ENCODE measurements at places on chromosomes 3 and 15.

- no peak for DNase-seq
Measured at GRCh38 chr3:180828723-180829408, 83.6 kb upstream of the FXR1 start.

DNA sequence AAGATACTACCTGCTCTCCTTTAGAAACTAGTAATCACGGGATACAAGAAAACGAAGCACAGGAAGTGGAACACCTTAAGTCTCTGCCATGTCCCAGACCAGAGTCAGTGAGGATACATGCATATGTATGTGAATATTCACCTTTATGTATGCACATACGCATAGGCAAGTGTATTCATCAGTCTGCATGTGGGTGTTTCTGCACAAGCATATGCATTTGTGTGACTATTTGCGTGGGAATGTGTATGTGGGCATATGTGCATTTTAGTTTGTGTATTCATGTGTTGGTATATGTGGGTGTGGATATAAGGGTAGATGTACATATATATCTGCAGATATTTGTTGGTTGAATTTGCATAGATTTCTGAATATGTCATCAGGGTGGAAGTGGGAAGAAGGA, 889.7 kb downstream of the AGBL1 start:
- no peak for DNase-seq

DNA sequence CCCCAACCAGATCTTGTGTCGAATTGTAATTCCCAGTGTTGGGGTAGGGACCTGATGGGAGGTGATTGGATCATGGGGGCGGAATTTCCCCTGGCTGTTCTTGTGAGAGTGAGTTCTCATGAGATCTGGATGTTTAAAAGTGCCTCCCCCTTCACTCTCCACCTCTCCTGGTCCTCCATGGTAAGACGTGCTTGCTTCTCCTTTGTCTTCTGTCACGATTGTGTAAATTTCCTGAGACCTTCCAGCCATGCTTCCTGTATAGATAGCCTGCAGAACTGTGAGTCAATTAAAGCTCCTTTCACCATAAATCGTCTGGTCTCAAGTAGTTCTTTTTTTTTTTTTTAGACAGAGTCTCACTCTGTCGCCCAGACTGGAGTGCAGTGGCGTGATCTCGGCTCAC, 42.3 kb downstream of the NR1D2 start:
- DNase-seq, result no peak

DNA sequence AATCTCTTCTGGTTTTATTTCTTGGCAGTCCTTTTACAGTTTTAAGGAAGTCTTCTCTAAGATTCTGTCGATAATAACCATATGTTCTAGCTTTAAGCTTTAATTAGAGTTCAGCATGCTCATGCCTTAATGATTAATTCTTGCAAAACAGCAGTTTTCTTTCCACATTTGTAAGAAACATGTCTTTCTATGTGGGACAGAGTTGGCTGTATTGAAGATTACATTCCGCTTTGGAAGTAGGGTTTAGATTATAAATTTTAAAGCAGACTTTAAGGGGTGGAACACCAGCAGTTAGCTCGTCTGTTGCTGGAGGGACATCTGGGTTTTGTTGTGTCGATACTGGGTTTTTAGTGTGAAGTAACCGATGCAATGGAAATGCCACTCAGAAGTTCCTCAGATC, 35.3 kb downstream of the SQOR start:
- no peak for DNase-seq

DNA sequence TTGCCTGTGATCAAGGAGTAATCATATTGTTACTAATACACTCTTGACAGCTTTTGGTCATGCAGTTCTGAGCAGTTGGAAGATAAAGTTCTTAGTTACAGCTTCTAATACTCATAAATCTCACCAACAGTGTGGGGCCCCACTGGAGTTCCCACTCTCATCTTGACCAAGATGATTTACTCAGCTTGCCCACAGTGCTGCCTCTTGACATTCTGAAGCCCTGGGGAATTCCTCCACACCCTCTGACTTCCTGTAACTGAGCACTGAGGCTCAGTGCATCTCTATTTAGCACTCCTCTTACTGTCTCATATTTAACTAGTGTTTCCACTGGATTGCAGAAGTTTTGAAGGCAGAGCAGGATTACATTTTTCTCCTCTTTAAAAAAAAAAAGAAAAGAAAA, 1.9 kb upstream of the ARL6IP5 start:
- DNase-seq, result peak; percentile 11

- DNase-seq, result no peak
Measured at GRCh38 chr3:129961141-129961541, 13.4 kb upstream of the TRH start.

GRCh38 chr3:107791450-107791849, 268.7 kb downstream of the BBX start:
- DNase-seq, result no peak

GRCh38 chr15:35244227-35244626, 159.1 kb upstream of the NANOGP8 start:
- no peak for DNase-seq

DNA sequence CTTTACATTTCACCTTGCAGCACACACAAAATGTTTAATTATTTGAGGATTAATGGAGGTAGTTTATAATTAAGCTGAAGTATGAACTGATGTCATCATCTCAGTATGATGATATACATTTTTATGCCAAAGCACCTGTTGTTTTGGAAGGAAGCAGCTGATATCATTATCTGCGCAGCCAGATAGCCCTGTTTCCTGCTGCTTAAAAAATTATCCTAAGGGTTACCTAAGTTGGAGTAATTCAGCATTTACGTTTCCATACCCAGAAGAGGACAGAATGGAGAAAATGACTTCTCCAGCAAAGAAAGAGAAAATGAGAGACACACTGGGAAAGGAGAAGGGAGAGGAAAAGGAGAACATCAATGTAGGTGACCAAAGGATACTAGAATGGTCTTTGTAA, 370.3 kb upstream of the PLSCR5 start:
- no peak for DNase-seq

DNA sequence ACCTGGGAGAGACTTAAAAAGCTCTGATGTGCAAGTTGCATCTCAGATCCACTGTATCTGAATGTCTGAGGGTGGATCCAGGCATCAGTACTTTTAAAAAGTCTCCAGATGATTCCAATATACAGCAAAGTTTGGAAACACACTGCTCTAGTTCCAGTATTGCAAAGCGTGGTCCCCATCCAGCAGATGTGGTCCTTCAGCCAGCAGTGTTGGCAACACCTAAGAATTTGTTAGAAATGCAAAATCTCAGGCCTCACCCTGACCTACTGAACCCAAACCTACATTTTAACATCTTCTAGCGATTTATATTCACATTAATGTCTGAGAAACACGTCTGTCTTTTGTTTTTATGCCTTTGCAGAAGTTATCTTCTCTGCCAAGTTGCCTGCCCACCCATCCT, 32.2 kb upstream of the SGO1 start:
- no peak for DNase-seq

DNA sequence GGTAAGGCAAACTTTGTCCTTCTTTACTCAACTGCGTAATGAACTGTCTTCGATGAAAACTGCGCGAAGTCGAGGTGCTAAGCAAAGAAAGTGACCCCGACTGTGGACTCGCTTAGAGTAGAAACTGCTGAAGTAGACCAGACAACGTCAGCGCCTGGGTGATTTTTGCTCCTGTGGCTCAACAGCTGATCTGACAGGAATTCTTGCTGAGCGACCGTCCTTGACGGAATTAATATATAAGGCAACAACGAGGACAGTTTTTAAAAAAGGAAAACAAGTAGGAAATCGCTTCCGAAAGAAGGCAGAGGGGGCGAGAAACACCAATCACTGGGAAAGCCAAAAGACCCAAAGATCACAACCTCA, 541 bp downstream of the RPS27L start:
- DNase-seq, result peak; percentile 63

DNA sequence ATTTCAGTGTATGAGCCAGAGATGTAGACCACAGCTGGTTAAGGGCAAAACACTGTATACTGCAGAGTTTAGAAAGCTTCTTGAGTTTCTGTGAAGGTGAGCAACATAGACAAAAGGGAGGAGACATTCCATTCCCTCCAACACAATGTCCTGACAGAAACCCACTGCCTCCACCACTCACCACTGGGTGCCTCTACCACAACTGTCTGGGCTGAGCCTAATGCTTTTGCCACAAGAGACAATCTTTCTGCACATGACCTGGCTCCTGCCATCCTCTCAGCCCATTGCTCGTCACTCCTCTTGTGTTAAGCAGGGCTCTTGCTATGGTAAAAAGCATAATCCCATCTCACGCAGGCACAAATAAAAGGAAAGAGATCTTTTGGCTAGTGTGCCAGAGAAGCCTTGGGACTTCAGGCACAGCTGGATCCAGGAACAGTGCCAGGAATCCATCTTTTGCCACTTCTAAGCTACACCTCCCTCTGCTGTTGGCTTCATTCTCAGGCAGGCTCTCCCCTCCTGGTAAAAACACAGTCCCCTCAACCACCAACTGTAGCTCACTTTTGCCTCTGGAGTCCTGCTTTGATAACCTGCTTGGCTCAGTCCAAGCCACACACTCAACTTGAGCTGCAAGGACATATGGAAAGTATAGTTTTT, 140.6 kb upstream of the PRR20G start:
- DNase-seq, result no peak

- no peak for DNase-seq
Measured at GRCh38 chr3:52786330-52787215, 8.0 kb upstream of the ITIH3 start.

All from anterior cingulate cortex (tissue), 58 donors.